Activated CD8-positive, alpha-beta memory T cell treated with anti-CD3 and anti-CD28 coated beads, Interleukin-2, amount 10 ng/mL, durations not matched to agents 7 days and 5 days (primary cell): ENCODE measurements at places on chromosomes 1 and 21. TPM values are rescaled to one million over a fixed set of nuclear protein-coding genes. Genes with fewer than 3 reads are reported as not detected.

Gene FCRL5
- not detected for total RNA-seq

Gene ADAR
- total RNA-seq = 369 TPM

Gene FRRS1
- total RNA-seq = 3.6 TPM

GRCh38 chr1:8883491-8883890 is 5.0 kb upstream of the ENO1 start:
- peaks cover 5% of the 10 kb centered on the region for H3K36me3 ChIP-seq
- peaks cover 19% of the 10 kb centered on the region for H3K4me1 ChIP-seq
- H3K27ac ChIP-seq = no peak overlapping the region
- H3K4me3 ChIP-seq = no peak overlapping the region
- no peak for DNase-seq
- no peaks in the 10 kb centered on the region for H3K27me3 ChIP-seq

Gene DRAXIN
- 2.1 TPM for total RNA-seq

Gene SYCP1
- total RNA-seq = not detected

DNA sequence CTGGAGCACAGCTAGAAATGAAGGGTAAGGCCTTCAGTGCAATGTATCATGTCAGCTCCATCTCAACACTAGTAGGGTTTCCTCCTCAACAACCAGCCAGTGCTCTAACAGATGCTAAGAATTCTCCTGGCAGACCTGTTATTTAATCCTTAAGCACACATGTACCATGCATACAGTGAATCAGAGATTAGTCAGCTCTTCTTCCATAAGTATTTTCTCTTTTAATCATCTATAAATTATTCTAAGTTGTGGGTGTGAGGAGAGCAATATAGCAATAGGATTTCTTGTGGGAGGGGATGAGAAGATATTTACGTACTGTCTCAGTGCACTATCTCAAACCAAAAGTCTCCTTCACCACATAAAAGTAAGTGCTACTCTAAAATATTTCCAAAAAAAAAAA is 95.3 kb downstream of the COP1 start:
- H3K27ac ChIP-seq = no peak overlapping the region
- DNase-seq = no peak
- peaks cover 51% of the 10 kb centered on the region for H3K36me3 ChIP-seq
- H3K4me3 ChIP-seq = no peak overlapping the region

DNA sequence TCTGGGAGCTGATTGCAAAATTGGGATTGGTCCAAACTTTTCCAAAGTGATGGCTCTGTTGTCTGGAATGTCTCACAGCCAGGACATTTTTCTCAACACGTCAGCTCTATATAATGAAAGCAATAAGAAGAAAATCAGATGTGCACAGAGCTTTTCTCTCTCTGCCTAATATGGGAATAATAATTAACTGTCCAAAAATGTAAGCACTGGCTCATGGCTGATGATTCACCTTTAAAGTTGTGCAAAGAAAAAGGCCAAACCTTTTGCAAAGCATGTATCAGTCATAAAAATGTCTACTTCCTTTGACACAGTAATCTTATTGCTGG is 30.4 kb downstream of the ZNF281 start:
- peaks cover 10% of the 10 kb centered on the region for H3K4me1 ChIP-seq
- no peaks in the 10 kb centered on the region for H3K27me3 ChIP-seq

DNA sequence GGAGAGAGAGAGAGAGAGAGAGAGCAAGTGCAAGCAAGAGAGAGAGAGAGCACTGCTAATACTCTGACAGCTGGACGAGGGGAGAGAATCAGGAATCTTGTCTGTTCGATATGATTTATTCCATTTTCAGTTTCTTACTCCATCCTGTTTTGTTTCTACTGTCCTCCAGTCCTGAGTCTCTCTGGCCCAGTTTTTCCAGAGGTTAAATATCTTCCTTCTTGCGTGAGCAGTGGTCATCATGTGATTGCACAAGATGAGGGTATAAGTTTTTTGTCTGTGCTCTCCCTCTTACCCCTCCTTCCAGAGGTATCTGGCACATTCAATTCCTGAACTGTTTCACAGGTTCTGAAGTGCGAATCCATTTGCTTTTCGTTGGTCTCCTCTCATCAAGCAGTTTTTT is 16.8 kb downstream of the UBE2U start:
- H3K4me1 ChIP-seq = peaks cover 8% of the 10 kb centered on the region
- DNase-seq = no peak
- no peak overlapping the region for H3K4me3 ChIP-seq
- no peak overlapping the region for H3K27ac ChIP-seq
- H3K27me3 ChIP-seq = peaks cover 44% of the 10 kb centered on the region
- H3K36me3 ChIP-seq = no peaks in the 10 kb centered on the region

GRCh38 chr1:115671176-115671934 is 29.6 kb downstream of the VANGL1 start:
- H3K27ac ChIP-seq = no peak overlapping the region
- no peaks in the 10 kb centered on the region for H3K27me3 ChIP-seq
- H3K36me3 ChIP-seq = peaks cover 14% of the 10 kb centered on the region
- no peak for DNase-seq

Gene OR2M3
- not detected for total RNA-seq

- H3K36me3 ChIP-seq = no peaks in the 10 kb centered on the region
- peaks cover 32% of the 10 kb centered on the region for H3K27me3 ChIP-seq
- no peak overlapping the region for H3K27ac ChIP-seq
- no peaks in the 10 kb centered on the region for H3K4me1 ChIP-seq
These were observed 6.4 kb upstream of the RSPO1 start for GRCh38 chr1:37641059-37641458.

Gene PTPN7
- total RNA-seq = 228 TPM

DNA sequence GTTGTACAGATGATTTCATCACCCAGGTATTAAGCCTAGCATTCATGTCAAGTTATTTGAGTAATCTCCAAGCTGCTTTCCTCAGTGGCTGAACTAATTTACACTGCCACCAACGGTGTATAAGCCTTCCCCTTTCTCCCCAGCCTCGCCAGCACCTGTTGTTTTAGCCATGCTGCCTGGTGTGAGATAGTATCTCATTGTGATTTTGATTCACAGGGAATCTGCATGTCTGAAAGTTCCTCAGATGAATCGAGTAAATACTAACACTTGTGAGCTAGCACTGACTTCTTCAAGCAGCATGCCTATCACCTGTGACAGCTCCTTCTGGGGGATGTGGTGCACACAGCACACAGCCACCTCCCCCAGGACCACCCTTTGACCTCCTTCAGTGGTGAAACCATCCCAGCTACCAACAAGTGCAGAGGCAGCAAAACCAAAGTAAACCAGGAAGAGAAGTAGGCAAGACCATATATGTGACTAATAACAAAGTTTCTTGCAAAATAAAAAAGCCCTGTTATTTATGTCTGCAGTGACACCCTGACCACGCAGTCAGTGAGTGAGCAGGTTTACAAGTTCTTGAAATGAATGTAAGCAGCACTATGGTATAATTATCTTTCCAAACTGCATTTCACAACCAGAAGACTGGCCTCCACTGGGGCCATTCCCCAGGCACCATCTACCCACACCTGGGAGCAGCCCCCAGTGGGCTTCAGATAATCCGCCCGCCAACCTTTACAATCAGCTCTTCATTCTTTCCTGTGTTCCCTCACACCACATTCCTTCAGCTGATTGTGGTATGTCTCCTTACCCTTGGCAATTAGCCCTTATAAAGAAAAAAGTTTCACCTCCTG is 173.8 kb downstream of the ETS2 start:
- peak overlapping the region; percentile 61 for H3K27ac ChIP-seq
- H3K36me3 ChIP-seq = peaks cover 4% of the 10 kb centered on the region
- DNase-seq = peak; percentile 62
- H3K4me1 ChIP-seq = peaks cover 46% of the 10 kb centered on the region
- peaks cover 2% of the 10 kb centered on the region for H3K27me3 ChIP-seq
- no peak overlapping the region for H3K4me3 ChIP-seq

GRCh38 chr1:30645807-30646206 is 77.6 kb downstream of the MATN1 start:
- H3K4me1 ChIP-seq = no peaks in the 10 kb centered on the region
- H3K27me3 ChIP-seq = peaks cover 8% of the 10 kb centered on the region
- no peak for DNase-seq
- H3K4me3 ChIP-seq = no peak overlapping the region
- H3K27ac ChIP-seq = no peak overlapping the region
- no peaks in the 10 kb centered on the region for H3K36me3 ChIP-seq

Gene HLCS
- 16.2 TPM for total RNA-seq

GRCh38 chr1:53536606-53537005 is 77.4 kb downstream of the DMRTB1 start:
- no peaks in the 10 kb centered on the region for H3K4me1 ChIP-seq
- H3K27ac ChIP-seq = no peak overlapping the region
- no peaks in the 10 kb centered on the region for H3K27me3 ChIP-seq
- H3K4me3 ChIP-seq = no peak overlapping the region
- no peaks in the 10 kb centered on the region for H3K36me3 ChIP-seq

DNA sequence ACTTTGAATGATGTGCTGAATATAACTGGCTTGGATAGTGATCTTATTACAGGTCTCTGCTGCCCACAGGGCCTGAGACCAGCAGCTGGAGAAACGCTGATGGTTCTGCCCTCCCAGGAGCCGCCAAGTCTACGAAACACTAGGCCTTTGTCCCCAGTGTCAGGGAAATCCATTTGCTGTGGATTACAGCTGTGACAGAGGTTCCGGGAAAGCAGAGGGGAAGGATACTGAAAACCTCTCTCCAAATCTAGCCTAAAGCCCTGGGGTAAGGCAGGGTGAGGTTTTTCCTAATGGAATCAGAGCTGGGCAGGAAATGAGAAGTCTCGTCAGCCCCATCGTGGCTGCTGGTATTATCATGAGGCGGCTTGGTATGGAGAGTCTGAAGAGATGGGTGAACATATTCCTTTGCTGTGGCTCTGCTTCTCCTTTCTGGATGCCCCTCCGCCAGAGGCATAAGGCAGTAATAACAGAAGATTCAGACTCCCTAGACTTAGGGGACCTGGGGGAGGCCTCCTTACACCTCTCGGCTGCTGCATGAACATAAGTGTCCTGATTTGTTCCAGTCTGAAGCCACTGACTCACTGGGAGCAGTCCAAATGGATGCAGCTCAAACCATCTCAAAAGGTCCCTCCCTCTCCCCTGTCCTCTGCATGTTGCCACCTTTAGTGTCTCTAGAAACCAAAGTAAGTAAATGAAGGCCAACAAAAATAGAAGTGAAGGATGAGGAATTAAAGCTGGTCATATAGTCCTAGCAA is 48.1 kb downstream of the PHC2 start:
- H3K27ac ChIP-seq = no peak overlapping the region
- H3K4me3 ChIP-seq = no peak overlapping the region
- peaks cover 17% of the 10 kb centered on the region for H3K4me1 ChIP-seq
- H3K27me3 ChIP-seq = peaks cover 55% of the 10 kb centered on the region

Gene AKIRIN1
- total RNA-seq = 47.0 TPM

DNA sequence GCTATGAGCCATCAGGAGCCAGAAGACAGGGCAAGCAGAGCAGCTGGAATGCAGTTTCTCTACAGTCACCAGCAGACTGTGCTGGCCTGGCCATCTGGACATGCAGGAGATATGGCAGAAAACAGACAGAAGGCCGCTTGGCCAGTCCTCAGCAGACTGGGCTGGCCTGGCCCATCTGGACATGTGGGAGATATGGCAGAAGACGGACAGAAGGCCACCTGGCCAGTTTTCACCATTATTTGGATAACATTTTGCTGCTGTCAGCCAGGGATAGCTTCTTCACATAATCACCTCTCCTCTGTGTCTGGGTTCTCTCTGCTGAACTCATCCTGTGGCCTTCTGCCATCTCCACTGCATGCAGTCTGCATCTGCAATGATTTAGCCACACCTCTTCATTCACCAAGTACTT is 25.0 kb upstream of the CACYBP start:
- H3K36me3 ChIP-seq = peaks cover 47% of the 10 kb centered on the region
- no peak overlapping the region for H3K27ac ChIP-seq
- H3K4me1 ChIP-seq = peaks cover 47% of the 10 kb centered on the region

DNA sequence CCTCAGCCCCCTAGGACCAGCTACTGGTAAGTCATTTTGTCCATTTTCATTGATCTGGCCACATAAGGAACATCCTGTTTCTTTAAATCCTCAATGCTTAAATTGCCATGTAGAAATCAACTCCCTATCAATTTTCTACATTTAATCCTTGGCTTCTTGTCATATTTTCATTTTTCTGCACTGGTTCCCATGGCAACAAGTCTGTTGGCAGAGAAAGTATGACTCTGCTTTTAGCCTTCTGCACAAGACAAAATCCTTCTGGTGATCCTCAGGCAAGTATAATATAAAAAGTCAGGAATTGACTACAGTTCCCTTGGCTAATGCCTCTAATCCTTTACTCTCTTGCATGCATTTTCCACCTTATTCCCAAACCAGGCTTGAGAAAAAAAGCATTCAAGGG is 65.0 kb downstream of the LRRC40 start:
- no peak for DNase-seq
- no peaks in the 10 kb centered on the region for H3K4me1 ChIP-seq
- peaks cover 7% of the 10 kb centered on the region for H3K27me3 ChIP-seq
- H3K4me3 ChIP-seq = no peak overlapping the region

Gene CCDC17
- total RNA-seq = 2.5 TPM

DNA sequence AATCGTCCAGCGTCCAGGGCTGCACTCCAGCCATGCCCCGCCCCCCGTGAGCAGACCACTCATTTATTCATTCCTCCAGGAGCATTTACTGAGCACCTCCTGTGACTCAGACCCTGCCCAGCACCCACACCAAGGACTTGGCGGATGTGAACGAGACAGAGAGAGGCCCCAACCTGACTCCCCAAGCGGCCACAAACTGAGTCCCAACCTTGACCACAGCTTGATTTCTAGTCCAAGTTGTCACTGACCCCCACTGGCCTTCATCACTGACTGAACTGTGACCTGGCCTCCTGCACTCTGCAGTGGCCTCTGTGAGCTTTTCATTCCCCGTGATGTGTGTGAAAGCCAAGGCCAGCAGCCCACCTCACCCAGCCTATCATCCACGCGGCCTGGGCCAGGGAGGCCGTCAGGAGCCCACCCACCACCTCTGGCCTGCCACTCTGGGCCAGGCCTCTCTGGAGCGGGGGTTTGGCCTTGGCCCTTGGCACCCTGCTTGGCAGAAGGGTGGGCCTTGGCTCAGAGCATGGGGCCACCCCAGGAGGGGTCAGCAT is 19.3 kb upstream of the RUNX3 start:
- H3K4me3 ChIP-seq = peak overlapping the region; percentile 48
- DNase-seq = peak; percentile 66
- H3K4me1 ChIP-seq = peaks cover 93% of the 10 kb centered on the region
- H3K36me3 ChIP-seq = peaks cover 78% of the 10 kb centered on the region

- H3K4me3 ChIP-seq = no peak overlapping the region
- no peaks in the 10 kb centered on the region for H3K36me3 ChIP-seq
- H3K27ac ChIP-seq = peak overlapping the region; percentile 77
These were observed 7.8 kb upstream of the FCMR start for GRCh38 chr1:206929524-206929923.

Gene CCDC30
- 1.5 TPM for total RNA-seq

GRCh38 chr1:168472223-168472622 is 71.6 kb downstream of the XCL2 start:
- no peak overlapping the region for H3K4me3 ChIP-seq
- peaks cover 30% of the 10 kb centered on the region for H3K36me3 ChIP-seq
- H3K4me1 ChIP-seq = peaks cover 48% of the 10 kb centered on the region
- H3K27me3 ChIP-seq = no peaks in the 10 kb centered on the region
- DNase-seq = no peak

DNA sequence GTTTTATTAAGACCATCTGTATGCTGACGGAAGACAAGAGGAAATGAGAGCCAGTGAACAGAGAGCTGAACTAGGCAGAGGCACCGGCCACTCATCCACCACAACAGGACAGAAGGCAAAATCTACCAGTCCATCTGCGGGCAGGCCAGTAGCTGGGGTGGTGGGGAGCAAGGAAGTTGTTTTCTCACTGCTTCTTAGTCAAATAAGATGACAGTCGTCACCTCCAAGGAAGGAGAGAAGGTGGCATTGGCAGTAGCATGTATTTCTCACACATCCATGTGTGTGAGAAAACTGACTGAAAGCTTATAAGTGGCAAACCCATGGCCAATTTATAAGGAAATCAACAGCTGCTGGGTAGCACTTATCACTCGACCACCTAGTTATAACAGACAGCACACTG is 8.2 kb downstream of the TTC13 start:
- no peak overlapping the region for H3K4me3 ChIP-seq
- no peak for DNase-seq
- H3K27ac ChIP-seq = no peak overlapping the region

Gene AMPD1
- total RNA-seq = not detected
